Ovary (tissue), 10 donors: ENCODE measurements at places on chromosomes 11 and 22. TPM values are rescaled to one million over a fixed set of nuclear protein-coding genes. Genes with fewer than 3 reads are reported as not detected.

DNA sequence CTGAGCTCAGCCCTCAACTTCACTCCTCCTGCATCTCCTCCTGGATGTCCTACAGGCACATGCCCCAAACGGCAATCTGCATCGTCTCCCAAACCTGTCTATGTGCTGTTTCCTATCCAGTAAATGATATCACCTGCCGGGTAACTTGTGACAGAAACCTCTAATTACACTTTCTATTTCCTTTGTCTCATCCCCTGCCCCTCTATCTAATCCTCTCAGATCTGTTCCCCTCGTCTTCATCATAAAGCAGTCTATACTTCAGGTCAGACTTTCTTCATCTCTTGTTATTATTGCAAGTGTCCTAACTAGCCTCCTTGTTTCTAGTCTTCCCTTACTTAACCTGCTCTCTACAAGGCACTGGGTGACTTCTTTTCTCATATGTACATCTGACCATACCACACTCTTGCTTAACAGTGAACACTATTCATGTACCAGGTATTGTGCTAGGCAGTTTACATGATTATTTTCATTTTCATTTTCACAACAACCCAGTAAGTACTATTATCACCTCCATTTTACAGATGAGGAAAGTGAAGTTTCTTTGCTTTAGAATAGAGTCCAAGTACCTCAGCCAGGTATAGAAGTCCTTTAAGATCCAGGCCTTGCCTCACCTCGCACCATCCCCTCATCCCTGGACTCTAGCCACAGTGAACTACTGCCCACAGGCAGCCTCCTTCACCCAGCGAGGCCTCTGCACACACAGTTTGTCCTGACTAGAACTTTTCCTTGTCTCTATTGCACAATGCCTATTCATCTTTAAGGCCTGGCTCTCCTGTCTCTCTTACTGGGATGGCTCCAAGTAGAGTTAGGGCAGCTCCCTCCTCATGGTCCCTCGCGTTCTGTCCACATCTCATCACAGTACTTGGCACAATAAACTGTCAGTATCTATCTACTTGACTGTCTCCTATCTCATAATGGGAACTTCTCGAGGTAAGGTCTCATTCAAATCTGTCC is 22.1 kb upstream of the UCP3 start:
- no peaks in the 10 kb centered on the region for H3K4me1 ChIP-seq
- no peak overlapping the region for H3K4me3 ChIP-seq
- H3K27me3 ChIP-seq = no peaks in the 10 kb centered on the region
- H3K36me3 ChIP-seq = no peaks in the 10 kb centered on the region

GRCh38 chr11:71499546-71499945 is 27.5 kb upstream of the KRTAP5-7 start:
- H3K36me3 ChIP-seq = no peaks in the 10 kb centered on the region
- H3K27me3 ChIP-seq = no peaks in the 10 kb centered on the region
- no peak overlapping the region for H3K27ac ChIP-seq
- DNase-seq = no peak
- H3K4me3 ChIP-seq = no peak overlapping the region
- H3K4me1 ChIP-seq = no peaks in the 10 kb centered on the region

Gene TBX1
- 5.3 TPM for total RNA-seq

GRCh38 chr11:9604134-9604533 is 30.7 kb downstream of the WEE1 start:
- H3K4me1 ChIP-seq = no peaks in the 10 kb centered on the region
- H3K27ac ChIP-seq = no peak overlapping the region
- no peak overlapping the region for H3K4me3 ChIP-seq
- H3K27me3 ChIP-seq = no peaks in the 10 kb centered on the region
- no peaks in the 10 kb centered on the region for H3K36me3 ChIP-seq
- no peak for DNase-seq

DNA sequence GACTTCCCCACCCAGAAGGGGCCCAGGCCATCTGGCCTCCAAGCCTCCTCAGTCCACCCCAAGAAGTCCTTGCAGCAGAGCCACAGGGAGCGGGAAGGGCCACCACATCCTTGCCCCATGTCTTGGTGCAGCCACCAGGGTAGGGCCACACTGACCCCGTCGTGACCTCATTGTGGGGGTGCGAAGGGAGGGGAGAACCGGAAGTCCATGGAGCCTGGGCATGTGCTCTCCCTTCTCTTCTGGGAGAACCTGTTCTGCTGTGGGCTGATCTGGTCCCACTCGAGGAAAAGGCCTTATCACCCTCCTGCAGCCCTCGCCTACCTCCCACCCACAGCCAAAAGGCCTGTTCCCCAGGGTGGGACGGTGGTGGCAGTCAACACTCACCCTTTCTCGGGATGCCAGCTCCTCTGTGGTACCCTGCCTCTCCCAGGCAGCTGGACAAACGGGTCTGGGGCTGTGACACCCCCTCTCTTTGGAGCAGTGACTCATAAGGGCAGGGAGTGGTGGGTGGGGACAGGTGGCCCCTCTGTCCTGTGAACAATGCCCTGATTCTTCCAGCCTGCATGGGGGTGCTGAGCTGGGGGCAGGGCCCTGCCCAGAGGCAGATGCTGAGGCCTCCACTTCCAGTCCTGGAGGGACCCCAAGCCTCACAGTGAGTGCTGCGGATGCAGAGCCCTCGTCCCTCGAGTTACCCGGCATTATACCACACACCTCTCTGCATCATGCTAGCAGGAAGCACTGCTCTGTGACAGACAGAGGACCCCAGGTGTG is 14.6 kb upstream of the CTSD start:
- no peak overlapping the region for H3K27ac ChIP-seq
- no peak overlapping the region for H3K4me3 ChIP-seq
- H3K27me3 ChIP-seq = no peaks in the 10 kb centered on the region
- no peaks in the 10 kb centered on the region for H3K36me3 ChIP-seq
- no peaks in the 10 kb centered on the region for H3K4me1 ChIP-seq

GRCh38 chr11:6640985-6641701 is 14.5 kb downstream of the DCHS1 start:
- no peak overlapping the region for H3K4me3 ChIP-seq
- no peaks in the 10 kb centered on the region for H3K36me3 ChIP-seq
- H3K27me3 ChIP-seq = no peaks in the 10 kb centered on the region

DNA sequence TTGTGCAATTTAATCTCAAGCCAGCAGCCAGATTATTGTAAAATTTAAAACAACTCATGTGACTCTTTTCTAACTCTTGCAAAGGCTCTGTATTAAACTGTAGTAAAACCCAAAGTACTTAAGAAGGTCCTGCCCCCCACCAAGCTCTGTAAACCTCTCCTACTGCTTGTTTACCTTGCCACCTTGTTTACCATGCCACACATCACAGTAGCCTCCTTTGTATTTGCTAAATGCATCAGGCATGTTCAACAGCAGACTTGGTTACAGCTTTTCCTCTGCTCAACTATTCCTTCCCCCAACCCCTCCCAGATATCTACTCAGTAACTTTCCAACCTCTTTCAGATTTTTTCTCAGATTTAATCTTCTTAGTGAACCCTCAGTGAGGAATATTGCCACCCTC is 861.6 kb downstream of the METTL15 start:
- H3K4me3 ChIP-seq = no peak overlapping the region
- H3K27ac ChIP-seq = no peak overlapping the region
- no peaks in the 10 kb centered on the region for H3K36me3 ChIP-seq

Gene NAALAD2
- 4.3 TPM for total RNA-seq
